NB4 (cell line): ENCODE measurements at places on chromosomes 7 and 10.

DNA sequence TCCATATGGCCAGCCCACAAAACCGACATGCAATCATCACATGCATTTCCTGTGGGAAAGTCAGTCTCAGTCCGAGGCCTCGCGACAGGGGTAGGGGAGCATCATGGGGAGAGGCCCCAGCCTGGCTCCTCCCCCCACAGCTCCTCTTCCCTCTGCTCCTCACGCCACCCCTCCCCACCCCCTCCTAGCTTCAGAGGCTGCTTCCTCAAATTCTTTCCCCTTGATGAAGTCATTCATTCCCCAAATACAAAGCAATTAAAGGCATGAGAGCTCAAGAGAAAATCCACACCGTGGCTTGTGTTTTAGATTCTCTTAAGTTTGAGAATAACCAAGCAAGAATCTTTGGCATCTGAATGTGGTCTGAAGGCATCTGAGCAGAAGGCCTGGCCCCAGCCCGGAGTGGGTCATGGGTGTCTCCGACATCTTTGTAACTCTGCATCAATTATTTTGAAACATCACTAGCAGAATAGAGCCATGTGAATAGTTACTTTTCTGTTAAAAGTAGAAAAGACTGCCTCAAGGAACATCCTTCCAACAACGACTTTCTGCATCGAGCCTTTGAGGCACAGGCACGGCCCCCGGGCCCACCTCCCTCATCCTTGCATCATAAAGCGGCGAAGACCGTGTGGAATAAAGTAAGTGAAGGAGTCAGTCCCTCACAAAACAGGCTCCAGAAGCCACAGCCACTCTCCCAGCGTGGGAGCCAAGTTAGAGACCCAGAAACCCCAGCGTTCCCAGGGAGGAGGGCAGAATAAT lies 90.9 kb downstream of the DIP2C start:
- peak; percentile 13 for DNase-seq

- DNase-seq, result peak; percentile 51
These were observed 91.4 kb downstream of the TPST1 start for GRCh38 chr7:66296557-66296956.

DNA sequence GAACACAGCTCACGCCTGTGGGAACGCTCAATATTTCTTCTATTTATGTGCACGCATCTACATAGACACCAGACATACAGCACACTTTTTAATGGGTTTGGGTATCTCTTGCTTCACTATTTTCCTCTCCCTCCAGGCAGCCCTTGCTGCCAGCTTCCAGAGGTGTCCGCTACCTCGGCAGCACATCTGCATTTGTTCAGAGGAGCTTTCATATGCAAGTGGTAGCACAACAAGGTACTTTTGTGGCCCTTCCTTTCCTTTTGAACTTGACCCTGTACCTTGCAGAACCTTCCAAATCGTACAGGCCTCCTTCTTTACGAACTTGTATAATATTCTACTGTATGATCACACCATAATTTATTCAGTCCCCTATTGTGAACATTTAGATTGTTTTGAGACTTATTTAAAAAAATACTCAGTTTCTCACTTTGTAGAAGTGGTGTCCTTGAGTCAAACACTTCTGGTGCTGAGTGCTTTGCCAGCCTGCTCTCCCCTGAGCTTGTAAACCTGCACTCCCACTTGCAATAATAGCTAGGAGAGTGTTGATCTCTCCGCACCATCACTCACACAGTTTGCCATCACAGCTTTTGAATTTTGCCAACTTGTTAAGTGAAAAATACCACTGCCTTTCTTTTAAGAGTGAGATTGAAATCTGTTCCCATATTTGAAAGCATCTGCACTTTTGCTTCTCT lies 106.0 kb upstream of the ZNF32 start:
- DNase-seq, result no peak

- no peak for DNase-seq
These were observed 50.0 kb upstream of the SHH start for GRCh38 chr7:155862123-155862892.

GRCh38 chr10:131260031-131260430 lies 51.5 kb downstream of the TCERG1L start:
- DNase-seq, result no peak

- DNase-seq, result no peak
These were observed 5.8 kb downstream of the ITPRIP start for GRCh38 chr10:104332243-104333031.

DNA sequence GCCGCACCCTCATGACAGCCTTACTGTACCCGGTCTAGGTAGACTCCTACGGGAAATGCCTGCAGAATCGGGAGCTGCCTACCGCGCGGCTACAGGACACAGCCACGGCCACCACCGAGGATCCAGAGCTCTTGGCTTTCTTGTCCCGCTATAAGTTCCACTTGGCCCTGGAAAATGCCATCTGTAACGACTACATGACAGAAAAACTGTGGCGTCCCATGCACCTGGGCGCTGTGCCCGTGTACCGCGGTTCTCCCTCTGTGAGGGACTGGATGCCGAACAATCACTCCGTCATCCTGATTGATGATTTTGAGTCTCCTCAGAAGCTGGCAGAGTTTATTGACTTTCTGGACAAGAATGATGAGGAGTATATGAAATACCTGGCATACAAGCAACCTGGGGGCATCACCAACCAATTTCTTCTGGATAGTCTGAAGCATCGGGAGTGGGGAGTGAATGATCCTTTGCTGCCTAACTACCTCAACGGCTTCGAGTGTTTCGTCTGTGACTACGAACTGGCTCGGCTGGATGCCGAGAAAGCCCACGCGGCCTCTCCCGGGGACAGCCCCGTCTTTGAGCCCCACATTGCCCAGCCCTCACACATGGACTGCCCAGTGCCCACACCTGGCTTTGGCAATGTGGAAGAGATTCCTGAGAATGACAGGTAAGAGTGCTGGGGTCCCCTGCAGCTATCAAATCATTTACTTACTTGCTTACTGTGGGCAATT lies 8.5 kb upstream of the CHCHD1 start:
- DNase-seq, result peak; percentile 18

GRCh38 chr7:74262639-74263398 lies 8.6 kb upstream of the RFC2 start:
- DNase-seq, result no peak

DNA sequence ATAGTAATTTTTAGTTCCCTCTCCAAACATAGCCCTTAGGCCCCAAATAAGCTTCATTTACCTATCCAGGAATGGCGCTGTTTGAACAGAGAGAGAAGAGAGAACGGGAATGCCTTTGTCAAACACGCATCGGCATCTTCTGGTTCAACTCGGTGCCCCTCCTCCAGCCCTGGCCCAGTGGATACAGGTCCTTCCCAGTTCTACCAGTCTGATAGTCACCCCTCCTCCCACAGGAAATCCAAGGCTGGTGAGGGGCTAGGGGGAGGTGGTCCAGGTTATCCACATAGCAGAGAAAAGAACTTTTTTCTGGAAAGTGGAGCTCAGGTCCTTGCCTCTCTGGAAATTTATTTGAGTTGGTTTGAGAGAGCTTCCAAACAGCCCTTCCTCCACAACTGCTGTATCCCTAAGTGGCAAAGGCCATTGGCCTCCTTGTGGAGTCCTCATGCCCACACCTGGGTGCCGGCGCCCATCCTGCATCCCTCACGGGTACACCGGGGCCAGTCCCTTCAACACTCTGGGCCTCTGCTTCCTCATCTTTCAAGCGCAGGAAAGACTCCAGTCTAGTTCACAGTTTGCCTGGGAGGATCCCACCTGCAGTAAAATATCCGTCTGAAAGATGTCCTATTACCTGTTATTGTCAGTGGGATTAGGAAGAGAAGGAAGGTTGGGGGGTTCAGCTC lies 287.4 kb downstream of the CELF2 start:
- DNase-seq, result no peak

DNA sequence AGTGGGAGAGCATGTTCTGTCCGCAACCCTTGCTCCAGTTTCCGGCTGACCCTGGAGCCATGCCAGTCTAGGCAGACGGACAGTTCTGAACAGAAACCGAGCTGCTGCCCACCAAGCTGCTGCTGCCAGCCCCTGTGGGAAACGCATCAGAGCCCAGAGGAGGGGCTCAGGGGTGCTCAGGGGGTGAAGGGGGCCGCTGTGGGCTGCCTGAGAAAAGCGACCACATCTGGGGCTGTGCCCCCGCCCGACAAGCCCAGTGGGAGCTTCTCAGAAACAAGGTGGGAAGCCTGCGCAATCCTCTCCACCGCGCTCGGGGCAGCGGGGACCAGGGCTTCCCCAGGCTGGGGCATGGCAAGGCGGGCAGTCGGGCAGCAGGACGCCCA lies 38.8 kb upstream of the CFAP46 start:
- DNase-seq, result no peak

- no peak for DNase-seq
These were observed 17.4 kb downstream of the CPA1 start for GRCh38 chr7:130397758-130398073.

DNA sequence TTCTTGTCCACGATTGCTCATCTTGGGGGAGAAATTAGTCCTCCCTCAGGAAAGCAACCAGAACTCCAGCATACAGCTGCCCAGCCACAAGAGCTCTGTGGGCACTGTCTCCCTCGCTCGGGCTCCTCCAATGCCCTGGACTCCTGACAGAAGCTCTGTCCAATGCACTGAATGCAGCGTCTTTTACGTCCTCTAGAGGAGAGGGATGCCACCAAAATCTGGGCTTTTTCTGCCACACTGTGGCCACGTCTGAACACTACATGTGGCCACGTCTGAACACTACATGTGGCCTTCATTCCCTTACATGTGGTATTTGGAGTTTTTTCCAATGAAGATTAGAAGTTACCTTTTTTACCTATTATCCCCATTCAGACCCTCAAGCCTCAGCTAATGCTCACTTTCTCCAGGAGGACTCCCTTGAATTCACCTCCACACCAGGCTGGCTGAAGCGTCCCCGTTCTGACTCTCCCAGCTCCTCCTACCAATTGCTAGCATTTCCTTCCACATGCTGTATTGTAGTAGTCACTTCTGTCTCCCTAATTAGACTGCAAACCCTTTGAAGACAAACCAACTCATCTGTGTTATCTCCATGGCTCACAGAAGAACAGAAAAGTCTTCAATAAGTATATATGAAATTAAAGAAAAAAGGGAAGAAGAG lies 134.3 kb upstream of the PDE1C start:
- peak; percentile 68 for DNase-seq

GRCh38 chr7:92448205-92448747 lies 994 bp downstream of the GATAD1 start:
- peak; percentile 82 for DNase-seq

DNA sequence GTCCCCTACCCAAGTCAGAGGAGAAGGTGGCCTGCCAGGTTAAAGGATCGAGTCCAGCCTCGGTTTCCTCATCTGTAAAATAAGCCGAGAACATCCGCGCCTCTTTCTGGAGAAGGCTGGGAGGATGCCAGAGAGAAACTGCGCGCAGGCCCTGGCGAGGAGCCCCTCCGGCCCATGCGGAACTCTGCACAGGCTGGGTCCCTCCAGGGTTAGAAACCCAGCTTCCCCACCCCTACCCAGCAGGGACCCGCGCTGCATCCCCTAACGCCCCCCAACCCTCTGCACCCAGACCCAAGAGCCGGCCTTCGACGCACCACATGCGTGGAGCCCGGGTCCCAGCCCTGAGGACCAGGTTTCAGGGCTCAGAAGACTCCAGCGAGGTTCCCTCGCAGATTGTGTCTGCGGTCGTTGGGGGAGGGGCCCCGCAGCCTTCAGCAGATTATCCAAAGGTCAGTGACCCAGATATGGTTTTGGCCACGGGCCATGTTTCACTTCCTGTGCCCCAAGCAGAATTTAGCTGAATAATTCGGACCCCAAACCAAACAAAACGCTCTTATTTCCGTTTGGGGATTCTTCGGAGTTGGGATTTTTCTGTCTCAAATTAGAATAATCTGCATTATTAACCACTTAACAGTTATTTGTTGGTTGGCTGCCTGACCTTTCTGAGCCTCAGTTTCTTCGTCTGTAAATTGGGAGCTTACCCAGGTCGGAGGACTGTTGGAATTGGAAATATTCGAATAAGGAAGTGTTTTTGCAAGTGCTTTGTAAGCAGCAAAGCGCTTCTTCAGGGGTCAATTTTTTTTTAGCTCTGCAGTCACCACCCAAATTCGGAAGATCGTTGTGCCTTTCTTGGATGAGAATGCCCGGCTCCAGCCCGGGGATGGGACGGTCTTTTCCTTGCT lies 167.7 kb downstream of the UBE2H start:
- DNase-seq, result peak; percentile 77

GRCh38 chr7:150954201-150954985 lies 23.7 kb downstream of the KCNH2 start:
- no peak for DNase-seq

GRCh38 chr10:110892602-110893288 lies 21.0 kb downstream of the PDCD4 start:
- DNase-seq, result no peak

GRCh38 chr10:50421026-50421719 lies 169.9 kb upstream of the ASAH2 start:
- peak; percentile 75 for DNase-seq

- DNase-seq, result peak; percentile 85
These were observed 65.6 kb upstream of the KDM7A start for GRCh38 chr7:140242057-140243031.

DNA sequence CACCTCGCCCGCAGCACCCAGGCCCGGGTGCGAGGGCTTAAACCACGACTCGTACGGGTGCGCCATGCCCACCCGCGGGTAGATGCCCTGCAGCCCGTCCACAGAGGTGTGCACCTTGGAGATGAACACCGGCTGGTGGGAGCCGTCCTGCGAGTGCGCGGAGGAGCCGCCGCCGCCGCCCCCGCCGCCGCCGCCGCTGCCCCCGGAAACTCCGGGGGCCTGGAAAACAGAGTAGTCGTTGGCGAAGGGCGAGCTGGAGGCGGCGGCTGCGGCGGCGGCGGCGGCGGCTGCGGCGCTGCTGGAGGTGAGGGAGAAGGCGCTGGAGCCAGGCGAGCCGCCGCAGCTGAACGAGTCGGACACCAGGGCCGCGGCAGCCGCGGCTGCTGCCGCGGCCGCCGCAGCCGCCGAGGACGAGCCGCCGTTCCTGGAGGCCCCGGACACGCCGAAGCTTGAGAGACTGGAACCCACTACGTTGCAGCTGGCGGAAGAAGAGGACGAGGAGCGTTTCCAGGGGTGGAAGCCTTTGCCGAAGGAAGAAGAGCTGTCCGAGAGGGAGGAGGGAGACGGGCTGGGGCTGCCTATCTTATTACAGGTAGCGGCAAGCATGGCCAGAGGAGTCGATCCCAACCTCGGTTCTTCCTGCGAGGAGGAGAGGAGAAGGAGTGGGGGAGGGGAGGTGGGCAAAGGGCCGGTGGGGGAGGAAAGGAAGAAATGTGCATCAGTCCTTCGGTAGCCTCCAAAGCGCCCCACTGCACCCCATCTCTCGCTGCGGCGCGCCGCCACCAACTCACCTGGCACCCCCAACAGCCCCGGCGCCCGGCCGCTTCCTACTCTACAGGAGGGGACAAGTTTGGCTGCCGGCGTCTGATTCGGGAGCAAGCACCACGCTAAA lies 1.3 kb downstream of the SP8 start:
- no peak for DNase-seq

DNA sequence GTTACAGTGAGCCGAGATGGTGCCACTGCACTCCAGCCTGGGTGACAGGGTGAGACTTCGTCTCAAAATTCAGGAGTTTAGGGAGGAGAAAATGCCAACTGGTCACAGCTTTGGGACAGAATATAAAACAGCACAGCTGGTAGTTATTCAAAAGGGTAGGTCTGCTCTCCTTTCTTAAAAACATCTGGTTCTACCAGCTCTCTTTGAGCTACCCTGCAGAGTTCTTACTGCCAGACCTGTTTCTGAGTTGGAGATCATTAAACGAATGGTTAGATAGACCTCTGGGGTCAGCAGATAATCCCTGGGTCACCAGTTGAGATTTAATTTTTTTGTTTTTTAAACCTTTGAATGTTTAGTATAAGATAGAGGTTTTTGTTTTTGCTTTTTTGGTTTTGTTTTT lies 52.6 kb downstream of the MCU start:
- DNase-seq, result no peak
